ENCODE measurements at places on chromosomes 12 and 14.

DNA sequence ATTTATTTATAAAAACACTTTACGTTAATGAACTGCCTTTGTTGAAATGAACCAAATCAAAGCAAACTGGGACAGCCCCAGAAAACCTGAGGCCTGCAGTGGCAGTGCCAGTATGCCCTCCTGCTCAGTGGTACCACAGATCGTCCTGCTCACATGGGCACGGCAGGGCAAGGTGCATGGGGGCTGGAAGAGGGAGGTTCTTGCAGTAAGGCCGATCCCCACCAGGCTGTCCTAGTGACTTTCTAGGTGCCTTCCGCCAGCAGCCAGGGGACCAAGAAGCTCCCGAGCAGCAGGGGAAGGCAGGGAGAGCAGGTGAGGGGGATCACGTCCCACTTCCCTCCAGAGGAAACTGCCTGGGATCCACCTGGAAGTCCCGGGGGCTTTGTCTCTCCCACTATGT is 63.9 kb downstream of the TESC start:
- no peak for DNase-seq

GRCh38 chr12:98532687-98533304 is 17.4 kb downstream of the TMPO start:
- no peak for DNase-seq

GRCh38 chr14:75158843-75159614 is 17.4 kb downstream of the TMED10 start:
- no peak for DNase-seq

GRCh38 chr12:49671031-49671765 is 36.0 kb downstream of the FMNL3 start:
- peak; percentile 57 for DNase-seq

- no peak for DNase-seq
Measured at GRCh38 chr12:108630481-108631207, 3.0 kb downstream of the SELPLG start.

- no peak for DNase-seq
Measured at GRCh38 chr12:3405821-3406220, 85.2 kb upstream of the PRMT8 start.

- DNase-seq, result no peak
Measured at GRCh38 chr12:15786772-15787171, 2.4 kb downstream of the EPS8 start.

GRCh38 chr12:108468196-108468968 is 46.7 kb upstream of the FICD start:
- DNase-seq, result no peak

- no peak for DNase-seq
Measured at GRCh38 chr14:72876710-72877063, 17.2 kb downstream of the DPF3 start.

DNA sequence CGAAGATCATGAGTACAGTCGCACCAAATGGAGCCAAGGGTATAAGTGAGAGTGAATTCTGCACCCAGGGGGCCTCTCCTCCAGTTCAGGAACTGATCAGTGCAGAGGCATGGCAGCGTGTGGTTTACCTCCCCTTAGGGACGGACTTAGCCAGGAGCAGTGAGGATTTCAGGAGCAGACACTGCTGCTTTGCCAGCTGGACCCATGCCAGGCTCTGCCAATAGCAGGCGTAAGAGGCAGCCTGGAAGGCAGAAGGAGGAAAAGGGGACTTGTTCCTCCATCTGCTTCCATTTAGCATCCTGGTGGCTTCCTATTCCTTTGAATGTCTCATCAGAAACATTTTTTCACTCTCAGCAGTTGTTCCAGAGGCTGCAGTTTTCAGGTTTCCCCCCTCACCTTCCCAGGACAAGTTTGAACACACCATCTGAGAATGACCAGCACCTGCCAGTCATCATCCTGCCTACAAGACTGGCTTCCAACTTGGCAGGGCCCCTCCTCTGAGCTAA is 137.0 kb upstream of the LMNTD1 start:
- DNase-seq, result no peak

- no peak for DNase-seq
Measured at GRCh38 chr14:103803661-103804060, 43.7 kb downstream of the PPP1R13B start.

GRCh38 chr12:21538061-21538653 is 12.1 kb downstream of the SPX start:
- no peak for DNase-seq

- DNase-seq, result no peak
Measured at GRCh38 chr12:54759751-54760150, 94.6 kb upstream of the MUCL1 start.

DNA sequence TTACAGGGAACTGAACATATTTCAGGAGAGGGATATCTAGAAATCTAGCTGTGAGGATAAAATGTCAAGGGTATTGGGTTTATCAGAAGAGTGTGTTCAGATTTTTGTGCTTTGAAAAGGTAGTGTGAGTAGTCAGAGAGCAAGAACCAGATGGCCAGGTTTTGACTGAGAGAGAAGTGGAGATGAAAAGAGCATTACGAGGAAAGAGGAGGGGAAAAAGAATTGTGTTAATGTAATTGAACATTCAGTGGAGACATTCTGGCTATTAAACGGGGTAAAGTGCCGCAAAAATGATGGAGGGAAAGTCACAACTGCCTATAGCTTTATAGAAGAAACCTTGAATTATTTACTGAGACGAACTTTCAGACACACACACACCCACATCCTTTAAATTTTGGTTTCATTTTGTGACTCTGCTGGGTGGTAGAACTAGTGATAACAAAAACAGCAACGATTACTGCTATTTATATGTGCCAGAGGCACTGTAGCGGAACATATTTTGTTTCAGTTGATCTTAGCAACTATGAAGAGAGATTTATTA is 213.6 kb downstream of the ERC1 start:
- no peak for DNase-seq

DNA sequence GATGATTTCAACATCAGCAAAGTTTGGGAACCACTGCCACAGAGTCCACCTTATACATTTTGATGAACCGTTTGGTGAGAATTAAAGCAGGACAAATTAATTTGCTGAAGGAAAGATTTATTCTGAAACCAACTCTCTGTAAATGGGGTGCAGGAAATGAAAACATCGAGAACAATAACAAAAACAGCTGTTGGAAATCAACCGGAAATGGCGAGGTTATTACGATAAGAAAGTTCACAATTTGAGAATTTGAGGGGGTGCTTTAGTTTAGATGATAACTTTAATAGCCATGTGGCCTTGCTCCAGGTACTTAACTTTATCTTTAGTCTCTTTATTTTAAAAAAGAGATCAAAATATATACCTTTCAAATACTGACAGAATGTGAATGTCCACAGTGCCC is 56.7 kb downstream of the KCNJ8 start:
- no peak for DNase-seq

DNA sequence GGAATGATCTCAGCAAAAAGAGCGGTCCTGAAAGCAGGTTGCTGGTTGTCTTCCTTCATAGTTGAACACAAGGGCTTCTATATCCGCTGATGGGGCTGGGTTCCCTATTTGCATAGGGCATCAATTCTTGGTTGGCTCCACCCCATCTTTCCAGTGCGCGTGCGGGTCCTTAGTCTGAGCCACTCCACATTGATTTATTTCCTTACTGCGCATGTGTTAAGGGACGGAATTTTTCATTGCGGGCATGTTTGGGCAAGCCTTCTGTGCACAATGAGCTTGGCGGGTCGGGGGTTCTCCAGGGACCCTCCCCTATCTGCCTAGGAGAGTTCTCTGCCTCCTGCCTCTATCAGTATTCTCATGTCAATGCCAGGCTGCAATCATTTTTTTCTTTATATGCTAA is 21.2 kb upstream of the DLGAP5 start:
- no peak for DNase-seq

DNA sequence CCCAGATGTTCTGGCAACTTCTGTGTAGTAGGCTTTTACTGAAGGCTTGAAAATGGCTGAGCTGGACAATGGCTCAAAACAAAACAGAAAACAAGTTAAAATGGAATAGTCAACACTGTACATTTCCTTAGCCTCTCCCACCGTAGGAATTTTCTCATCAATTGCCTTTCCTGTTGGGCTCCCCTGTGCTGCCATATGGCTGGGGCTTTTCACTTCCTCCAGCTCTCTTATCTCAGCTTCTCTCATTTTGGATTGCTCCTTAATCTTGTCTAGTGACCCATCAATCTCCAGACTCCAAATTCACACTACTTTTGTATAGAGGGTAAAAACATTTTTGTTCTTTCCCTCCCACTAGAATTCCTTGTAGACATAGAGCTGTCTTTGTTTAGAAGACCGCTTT is 50.4 kb upstream of the RPH3A start:
- no peak for DNase-seq
